AG09309 (cell line): ENCODE measurements at places on chromosomes 3 and 15.
A peak's percentile ranks its signal among the peaks of the same experiment; 100 is the strongest.

GRCh38 chr3:183551930-183552329, 3.6 kb downstream of the KLHL6 start:
- no peak for DNase-seq

- no peak for DNase-seq
Measured at GRCh38 chr3:153023896-153024295, 138.1 kb upstream of the RAP2B start.

- no peak for DNase-seq
Measured at GRCh38 chr3:61563313-61564271, 2.2 kb downstream of the PTPRG start.

- no peak for DNase-seq
Measured at GRCh38 chr3:9902372-9903237, at the start of gene IL17RE. Gene IL17RE, plus strand, starts transcription at chr3:9902848. Its CDS starts 85 bp downstream, at chr3:9902933.

GRCh38 chr15:77658304-77658703, 25.6 kb upstream of the LINGO1 start:
- DNase-seq = no peak

GRCh38 chr3:132730891-132731580, 8.8 kb upstream of the NPHP3 start:
- peak; percentile 16 for DNase-seq

GRCh38 chr15:65835447-65835846, 33.8 kb upstream of the RAB11A start:
- DNase-seq = no peak

DNA sequence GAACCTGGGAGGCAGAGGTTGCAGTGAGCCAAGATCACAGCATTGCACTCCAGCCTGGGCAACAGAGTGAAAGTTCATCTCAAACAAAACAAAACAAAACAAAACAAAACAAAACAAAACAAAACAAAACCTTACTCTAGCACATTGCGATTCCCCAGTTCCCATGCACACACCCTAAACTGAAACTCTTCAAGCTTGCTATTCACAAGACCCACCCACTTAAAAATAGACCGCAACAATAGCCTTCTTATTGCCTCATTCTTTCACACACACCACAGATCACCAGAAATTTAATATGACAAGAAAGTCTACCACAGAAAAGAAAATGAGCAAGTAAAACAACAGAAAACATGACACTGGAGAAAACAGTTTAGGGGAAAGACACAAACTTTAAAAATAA, 598.4 kb downstream of the FHIT start:
- no peak for DNase-seq

GRCh38 chr3:99482191-99482590, 156.2 kb upstream of the COL8A1 start:
- DNase-seq = no peak

- no peak for DNase-seq
Measured at GRCh38 chr3:75218577-75218976, 445.6 kb upstream of the FRG2C start.

- peak; percentile 83 for DNase-seq
Measured at GRCh38 chr3:126540342-126540849, 16.4 kb downstream of the CHST13 start.

GRCh38 chr3:123039178-123039577, 11.6 kb upstream of the SEMA5B start:
- no peak for DNase-seq

DNA sequence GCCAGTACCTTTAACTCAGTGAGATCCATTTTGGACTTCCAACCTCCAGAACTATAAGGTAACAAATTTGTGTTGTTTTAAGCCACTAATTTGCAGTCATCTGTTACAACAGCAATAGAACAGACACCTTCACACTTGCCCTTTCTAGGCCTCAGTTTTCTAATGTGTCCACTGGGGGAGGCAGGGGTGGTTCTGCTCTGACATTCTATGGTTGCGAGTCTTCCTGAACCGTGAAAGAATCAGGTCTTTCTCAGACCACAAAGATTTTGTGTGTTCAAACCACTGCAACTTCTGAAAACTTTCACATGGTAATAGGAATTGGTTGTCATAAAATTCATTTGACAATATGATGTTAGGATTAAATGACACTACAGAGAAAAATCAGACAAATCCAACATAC, 26.8 kb upstream of the CSTA start:
- DNase-seq = no peak

GRCh38 chr3:196629228-196629627, 10.3 kb upstream of the NRROS start:
- no peak for DNase-seq

DNA sequence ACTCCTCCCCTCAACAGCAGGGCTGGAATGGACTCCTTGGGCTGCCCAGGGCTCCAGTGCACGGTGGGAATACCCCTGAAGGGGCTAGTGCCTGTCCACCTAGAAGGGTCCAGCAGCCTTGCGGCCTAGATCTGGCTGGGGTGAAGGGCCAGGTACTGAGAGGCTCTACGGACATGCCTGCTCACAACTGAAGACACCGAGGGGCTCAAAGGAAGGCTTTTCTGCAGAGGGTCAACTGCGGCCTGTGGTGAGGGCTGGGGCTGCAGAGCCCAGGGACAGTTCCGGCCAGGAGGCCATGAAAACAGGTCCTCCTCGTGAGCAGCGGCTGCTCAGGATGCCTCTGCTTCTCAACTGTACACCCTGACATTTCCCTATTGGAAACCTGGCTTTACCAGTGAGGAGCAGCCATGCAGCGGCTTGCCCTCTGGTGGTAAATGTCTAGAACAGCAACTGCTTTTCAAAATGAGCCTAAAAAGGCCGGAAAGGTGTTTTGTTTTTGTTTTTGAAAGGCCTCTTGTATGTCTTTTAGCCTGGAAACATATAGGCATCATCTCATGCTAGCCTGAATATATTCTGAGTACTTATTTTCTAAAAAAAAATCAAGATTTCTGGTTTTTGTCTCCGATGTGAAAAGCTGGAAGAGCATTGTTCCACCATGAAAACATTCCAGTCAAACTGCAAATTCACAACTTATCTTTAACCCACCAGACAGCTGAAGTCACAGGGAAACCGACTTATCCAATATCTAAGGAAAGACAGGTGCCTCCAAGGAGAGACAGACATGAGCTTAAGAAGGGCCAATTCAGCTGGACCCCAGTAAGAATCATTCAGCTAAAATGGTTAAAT, 163.4 kb downstream of the KLF13 start:
- no peak for DNase-seq

- DNase-seq = no peak
Measured at GRCh38 chr3:129432036-129432435, 3.6 kb upstream of the EFCAB12 start.

- no peak for DNase-seq
Measured at GRCh38 chr15:74417225-74417624, 16.5 kb downstream of the SEMA7A start.

DNA sequence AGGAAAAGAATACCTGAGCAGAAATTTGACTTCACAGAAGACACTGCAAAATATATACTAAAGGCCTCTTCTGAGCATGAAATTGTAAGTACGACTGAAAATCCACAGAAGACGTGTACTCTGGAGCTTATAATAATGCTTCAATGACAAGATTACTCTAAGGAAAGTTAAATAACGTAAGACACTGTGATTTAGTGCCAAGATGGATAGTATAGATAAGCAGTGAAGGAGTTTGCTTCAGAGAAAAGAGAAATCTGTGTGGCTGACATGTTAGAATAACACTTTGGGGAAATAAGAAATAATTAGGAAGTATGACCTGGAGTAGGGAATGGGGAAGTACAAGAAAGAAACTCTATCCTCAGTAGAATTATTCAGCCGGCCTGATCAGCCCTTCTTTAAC, 28.9 kb downstream of the ALDH1A2 start:
- no peak for DNase-seq

GRCh38 chr3:126530171-126531050, 6.5 kb downstream of the CHST13 start:
- DNase-seq = no peak

DNA sequence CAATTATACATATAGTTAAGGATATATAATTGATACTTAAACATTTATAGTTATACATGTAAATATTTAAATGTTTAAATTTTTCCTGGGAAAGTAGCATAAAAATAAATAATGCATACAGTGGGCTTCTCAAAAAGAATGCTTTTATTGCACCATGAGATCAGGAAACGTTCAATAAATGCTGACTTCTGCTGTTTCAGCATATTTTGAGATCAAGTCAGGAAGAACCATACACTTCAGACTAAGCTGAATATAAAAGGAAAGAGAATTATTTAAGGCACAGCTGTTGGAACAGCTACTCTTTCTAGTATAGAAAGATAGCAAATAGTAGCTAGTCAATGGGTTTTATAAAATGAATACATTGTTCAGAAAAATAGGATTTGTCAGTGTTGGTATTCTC, 1462.3 kb upstream of the CADM2 start:
- DNase-seq = no peak

DNA sequence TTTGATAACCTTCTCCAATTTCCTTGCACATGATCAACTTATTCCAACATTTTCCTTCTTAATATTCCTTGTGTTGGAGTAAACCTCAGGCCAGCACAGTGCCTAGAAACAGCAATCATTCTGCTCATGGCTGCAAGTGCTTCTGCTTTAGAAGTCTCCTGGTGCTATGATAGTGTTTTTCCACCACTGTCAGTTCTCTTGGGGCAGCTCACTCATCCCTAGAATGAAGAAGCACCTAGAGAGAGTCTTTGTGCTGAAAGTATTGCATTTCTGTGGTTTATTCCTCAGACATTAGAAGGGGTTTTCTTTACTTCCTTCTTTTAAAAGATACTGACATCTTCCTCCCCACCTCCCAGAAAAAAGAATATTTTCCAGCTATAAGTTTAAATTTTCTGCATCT, 183.5 kb downstream of the RYR3 start:
- DNase-seq = no peak

GRCh38 chr3:172213200-172213599, 173.8 kb downstream of the FNDC3B start:
- DNase-seq = no peak

- no peak for DNase-seq
Measured at GRCh38 chr3:14082108-14082657, 42.5 kb downstream of the CHCHD4 start.

DNA sequence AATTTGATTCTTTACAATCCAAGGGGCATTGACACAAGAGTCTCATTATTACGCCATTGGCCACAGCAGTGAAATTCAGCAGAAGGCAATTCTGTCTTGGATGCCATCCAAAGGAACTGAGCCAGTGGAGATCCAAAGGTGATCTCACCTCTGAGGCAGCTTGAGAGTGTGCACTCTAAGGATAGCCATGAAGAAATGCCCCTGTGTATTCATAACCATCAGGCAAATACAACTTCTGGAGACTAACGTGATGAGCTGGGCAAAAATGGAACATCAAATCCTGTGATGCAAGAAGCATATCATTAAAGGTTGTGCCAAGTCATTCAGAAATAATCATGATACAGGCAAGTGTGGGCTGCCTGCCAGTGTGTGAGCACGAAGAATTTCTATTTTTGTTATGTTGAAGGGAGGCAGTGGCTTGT, 41.4 kb downstream of the ROBO2 start:
- DNase-seq = peak; percentile 4

- no peak for DNase-seq
Measured at GRCh38 chr3:112382543-112383160, 49.7 kb downstream of the CD200 start.

GRCh38 chr15:59438625-59439290, 772 bp downstream of the FAM81A start:
- no peak for DNase-seq

- no peak for DNase-seq
Measured at GRCh38 chr15:90013503-90013937, 12.4 kb downstream of the ZNF710 start.

DNA sequence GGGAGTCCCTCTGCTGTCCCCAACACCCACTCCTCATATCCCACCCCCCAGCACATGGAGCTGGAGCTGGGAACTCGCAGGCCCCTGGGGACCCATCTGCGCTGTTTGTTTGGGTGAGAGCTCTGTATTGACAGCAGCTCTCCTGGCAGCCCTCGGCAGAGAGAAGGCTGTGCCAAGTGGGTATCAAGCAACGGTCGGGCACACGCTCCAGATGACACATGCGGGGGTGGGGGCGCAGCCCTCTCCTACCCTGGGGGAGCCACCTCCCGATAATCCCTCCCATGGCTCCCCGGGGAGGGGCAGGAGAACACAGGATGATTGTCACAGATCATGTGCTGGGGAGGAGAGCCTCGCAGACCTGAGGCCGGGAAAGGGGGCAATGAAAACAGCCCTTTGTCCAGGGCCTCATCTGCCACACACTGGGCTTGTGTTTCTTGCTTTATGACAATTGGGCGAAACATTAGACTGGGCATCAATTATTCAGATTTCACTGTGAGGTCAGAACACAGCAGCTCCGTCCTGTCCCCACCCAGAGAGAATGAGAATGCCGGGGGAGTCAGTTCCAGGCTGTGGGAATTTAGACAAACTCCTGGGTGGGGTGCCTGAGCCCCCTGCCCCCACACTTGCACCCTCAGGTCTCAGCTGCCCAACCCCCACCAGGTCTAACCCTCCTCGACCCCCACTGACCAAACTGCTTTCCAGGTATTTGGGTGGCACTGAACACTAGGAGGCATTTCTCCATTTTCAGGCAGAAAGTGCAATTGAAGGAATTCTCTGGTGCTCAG, 46.4 kb upstream of the KLF13 start:
- no peak for DNase-seq

DNA sequence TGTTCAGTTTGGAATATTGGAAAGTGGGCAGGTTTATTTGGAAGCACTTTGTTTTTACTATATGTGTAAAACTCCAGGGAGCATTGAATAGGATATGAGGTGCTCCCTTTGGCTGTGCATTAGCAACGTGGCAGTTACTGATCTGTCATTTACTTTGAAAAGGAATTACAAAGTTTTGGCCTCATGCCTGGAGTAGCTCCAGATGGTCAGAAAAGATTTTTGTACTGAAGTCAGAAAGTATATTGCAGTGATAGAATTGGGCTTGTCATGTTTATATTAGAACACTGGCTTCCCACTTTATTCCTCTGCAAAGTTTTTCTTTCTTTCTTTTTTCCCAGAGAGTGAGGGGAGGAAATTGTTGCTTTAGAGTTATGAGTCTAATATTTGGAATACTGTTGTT, 26.1 kb downstream of the FNDC3B start:
- DNase-seq = no peak

- no peak for DNase-seq
Measured at GRCh38 chr3:66431494-66431893, 69.3 kb downstream of the LRIG1 start.

DNA sequence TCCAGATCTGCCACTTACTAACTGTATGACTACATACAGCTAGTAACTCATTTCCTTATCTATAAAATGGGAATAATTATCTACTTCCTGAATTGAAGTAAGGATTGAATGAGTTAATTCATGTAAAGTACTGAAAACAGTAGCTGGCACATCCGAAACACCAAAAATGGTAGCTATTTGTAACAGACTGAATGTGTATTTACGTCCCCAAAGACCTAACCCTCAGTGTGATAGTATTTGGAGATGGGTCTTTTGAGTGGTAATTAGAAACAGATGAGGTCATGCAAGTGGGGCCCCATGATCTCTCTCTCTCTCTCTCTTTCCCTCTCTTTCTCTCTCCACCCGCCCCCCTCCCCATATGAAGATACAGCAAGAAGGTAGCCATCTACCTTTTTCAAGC, 146.2 kb downstream of the PLCH1 start:
- no peak for DNase-seq
